ENCODE measurements at places on chromosomes 11 and 22. TPM values are rescaled to one million over a fixed set of nuclear protein-coding genes. Genes with fewer than 3 reads are reported as not detected.
A peak's percentile ranks its signal among the peaks of the same experiment; 100 is the strongest.

- DNase-seq, result no peak
Measured at GRCh38 chr22:23579870-23580575, at the start of gene IGLL1. TSS of gene IGLL1 (minus strand) at chr22:23580290. CDS start at chr22:23580190, 100 bp downstream.

DNA sequence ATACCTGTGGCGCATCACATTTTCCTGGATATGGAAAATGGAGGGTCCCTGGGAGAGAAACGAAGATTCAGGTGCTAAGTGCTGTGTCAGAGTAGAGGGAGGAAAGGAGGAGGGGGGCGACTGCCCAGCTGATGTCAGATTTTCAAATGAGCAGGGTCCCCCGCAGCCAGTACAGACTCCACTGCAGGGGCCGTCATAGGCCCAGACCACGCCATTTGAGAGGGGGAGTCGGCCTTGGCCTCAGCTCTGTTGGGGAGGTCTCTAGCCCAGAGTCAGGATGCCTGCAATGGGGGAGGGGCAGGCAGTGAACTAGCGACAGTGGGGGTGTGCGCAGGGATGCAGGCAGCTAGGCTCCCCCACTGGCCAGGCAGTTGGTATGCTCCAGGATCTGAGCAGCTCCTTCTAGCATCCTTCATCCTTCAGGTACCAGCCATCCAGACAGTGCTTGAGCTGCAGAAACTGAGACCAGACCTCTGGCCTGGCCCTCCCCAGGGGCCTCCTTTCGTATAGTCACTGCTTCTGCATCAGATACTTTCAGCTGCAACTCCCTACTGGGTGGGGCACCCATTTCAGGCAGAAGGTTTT is at the start of the genes BSCL2 and GNG3:
Gene BSCL2 (minus strand): TSS at position 148 of the 585 bp plus-strand sequence. CDS start 229 bp downstream, outside the sequence.
Gene GNG3 (plus strand): TSS at position 400 of the 585 bp plus-strand sequence. CDS start 620 bp downstream, outside the sequence.
- DNase-seq, result no peak

GRCh38 chr22:49703505-49703904 is 124.2 kb downstream of the BRD1 start:
- no peak for DNase-seq

GRCh38 chr11:33618351-33618710 is 82.3 kb downstream of the C11orf91 start:
- DNase-seq, result no peak

DNA sequence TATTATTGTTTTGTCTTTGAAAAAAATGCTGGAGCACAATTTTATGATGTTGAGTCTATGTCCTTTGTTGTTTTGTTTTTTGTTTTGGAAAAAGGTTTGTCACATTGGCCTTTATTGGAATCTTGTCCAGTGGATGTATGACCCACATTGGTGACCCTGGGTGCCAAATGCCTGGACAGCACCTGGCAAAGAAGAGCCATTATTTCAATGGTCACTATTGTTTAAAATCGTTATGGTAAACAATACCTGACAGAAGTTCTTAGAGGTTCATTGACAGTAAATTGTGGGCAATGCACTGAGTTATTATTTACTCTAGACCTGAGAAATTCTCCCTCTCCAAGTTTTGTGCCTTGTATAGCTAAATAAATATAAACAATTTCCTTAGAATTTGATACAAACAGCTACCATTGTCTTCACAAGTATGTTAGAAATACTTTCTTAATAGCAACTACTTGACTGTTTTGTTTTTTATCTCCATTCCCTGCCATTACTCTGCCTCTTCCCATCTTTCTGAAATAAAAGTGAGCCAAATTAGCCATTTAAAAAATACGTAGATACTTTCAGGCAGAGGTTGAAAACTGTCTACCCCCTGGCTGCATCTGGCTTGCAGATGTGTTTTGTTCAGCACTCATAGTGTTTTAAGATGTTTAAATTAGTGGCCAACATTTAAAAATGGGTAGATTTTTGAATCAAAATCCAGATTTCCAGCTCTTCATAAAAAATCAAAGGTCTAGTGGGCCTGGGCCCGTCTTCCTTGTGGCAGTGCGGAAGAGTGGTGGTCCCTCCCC is 39.9 kb downstream of the BMAL1 start:
- no peak for DNase-seq

GRCh38 chr22:49672014-49672516 is 155.6 kb downstream of the BRD1 start:
- DNase-seq, result no peak

DNA sequence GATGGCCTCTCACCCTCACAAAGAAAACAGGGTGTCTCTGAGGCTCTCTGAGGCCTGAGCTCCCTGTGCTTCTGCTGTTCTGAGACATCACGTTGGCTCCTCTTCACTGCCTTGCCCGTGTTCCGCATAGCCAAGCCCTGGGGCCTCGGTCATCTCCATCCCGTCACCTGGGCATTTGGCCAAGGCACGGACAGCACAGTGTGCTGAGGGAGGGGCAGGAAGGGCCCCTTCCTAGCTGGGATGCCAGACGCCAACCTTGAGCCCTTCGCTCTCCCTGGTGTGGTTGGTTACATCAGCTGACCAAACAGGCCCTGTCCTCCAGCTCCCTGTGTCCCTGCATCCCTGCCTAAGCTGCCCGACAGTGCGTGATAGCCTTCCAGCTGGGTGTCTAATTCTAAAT is 25.9 kb downstream of the MOV10L1 start:
- DNase-seq, result peak; percentile 80

DNA sequence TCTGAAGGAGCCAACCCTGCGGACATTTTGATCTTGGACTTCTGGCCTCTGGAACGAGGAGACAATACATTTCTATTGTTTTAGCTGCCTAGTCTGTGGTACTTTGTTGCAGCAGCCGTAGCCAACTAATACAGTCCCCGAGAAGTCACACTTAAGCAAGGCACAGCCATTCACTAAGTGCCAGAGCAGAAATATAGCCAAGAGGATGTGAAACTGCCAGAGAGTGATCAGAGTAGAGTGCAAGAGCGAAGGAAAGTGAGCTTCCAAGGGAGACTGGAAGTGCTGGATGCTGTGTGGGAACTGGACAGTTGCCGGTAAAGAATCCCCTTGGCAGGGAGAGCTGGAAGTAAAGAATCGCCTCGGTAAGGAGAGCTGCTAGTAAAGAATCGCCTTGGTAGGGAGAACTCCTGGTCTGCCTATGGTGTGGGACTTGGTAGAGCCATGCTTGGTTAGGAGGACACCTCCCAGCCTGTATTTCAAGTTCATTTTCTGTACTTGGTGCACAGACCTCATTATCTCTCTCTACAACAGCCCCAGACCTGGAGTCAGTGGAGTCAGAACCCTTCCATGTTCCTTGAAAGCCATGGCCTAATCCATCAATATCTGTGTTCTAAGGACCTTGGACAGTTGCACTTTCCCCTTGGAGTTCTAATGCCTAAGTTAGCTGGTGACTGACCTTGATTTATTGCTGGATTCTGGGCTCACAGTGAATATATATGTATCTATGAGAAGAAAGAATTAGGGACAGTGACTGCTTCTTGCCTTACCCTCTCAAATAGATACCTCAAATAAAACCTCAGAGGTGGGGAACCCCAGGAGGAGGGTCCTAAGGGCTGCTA is 162.1 kb downstream of the LDLRAD3 start:
- no peak for DNase-seq

DNA sequence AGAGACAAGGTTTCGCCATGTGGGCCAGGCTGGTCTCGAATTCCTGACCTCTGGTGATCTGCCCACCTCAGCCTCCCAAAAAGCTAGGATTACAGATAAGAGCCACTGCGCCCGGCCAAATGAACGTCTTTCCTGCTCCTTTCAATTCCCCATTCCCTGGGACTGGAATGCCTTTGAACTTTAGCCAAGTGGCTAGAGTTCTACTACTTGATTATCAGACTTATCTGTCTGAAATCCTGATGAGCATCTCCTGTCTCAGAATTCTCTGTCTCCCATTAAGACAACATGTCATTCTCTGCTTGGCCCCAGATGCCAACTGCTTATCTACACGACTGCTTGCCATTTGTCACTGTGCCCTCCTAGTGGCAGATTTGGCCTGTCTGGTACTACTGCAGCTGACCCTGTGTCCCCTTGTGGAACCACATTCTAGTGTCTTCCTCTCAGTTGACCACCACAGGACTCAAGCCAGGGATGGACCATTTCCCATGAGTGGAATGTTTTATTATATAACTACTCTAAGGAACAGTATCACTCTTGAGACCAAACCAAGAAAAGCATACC is 33.1 kb upstream of the IPO7 start:
- DNase-seq, result no peak

DNA sequence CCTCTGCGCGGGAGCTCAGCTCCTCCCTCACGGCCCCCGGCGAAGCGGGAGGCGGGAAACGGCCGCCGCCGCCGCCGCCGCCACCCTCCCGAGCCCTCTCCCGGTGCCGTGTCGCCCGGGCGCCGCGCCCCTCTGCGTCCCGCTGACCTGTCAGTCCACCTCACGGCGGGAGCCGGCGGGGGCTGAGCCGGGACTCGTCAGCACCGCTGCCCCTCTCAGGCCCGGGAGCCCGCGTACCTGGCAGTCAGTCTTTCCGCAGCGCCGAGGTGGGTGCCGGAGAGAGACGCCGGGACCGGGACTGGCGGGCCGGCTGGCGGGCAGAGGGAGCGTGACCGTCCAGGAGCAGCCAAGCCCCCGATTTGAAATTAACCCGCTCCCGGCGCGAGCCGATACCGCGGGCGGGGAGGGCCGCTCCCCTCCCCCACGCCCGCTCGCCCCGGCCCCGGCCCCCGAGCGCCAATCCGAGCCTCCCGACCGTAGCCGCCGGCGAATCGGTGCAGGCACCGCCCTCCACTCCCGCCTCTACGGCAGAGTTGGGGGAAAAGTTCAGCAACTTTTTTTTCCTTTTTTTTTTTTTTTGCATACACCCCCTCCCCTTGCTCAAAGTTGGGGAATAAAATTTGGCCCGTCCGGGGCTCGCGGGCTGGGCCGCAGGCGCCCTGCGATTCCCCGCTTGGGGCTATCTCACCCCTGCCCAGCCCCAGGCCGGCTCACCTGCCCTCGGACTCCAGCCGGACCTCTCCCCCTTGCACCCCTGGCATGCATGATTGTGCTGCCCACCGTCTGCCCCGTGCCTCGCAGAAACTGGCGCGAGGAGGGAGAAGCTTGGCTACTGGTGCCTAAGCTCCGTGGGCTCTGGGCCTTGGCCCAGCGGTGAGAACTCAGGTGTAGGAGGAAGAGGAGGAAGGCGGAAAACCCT is 774 bp upstream of the E2F8 start:
- DNase-seq, result peak; percentile 63

DNA sequence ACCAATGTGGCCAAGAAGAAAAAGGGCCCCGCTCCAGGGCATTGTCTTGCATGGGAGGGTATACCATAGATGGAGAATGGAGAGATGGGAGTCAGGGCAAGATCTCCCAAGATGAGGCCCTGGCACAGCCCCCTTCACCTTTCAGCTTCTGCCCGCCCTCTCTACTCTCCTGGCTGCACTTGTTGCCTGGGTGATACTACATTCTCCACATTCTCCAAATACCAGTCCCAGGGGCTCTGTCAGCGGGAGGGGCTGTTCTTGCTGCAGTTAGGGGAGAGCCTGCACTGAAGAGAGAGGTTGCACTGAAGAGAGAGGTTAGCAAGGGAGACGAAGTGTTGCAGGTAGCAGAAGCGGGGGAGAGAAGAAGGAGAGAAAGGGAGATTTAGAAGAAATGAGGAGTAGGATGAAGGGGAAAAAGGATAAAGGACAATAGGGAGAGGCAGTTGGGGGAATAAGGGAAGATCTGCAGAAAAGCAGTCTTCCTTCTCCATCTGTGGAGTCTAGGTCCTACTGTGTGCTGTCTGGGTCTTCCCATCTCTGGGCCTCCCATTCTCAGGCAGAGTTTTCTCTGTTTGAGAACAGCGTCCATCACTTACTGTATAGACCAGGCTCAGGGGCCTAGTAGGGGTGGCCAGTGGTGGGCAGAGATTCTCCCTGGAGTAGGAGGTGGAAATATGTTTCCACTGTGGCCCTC is 8.0 kb downstream of the PHLDB1 start:
- DNase-seq, result no peak

- no peak for DNase-seq
Measured at GRCh38 chr11:44443836-44444769, 121.4 kb upstream of the CD82 start.

GRCh38 chr22:38860283-38861169 is 11.5 kb downstream of the CBX6 start:
- DNase-seq, result no peak

GRCh38 chr11:126537492-126537891 is 182.0 kb downstream of the ST3GAL4 start:
- no peak for DNase-seq

GRCh38 chr11:46360878-46361277 is 13.6 kb downstream of the DGKZ start:
- no peak for DNase-seq

GRCh38 chr22:46936378-46936903 is 174.0 kb downstream of the TBC1D22A start:
- no peak for DNase-seq

- DNase-seq, result no peak
Measured at GRCh38 chr22:25542720-25543402, 21.6 kb upstream of the GRK3 start.

DNA sequence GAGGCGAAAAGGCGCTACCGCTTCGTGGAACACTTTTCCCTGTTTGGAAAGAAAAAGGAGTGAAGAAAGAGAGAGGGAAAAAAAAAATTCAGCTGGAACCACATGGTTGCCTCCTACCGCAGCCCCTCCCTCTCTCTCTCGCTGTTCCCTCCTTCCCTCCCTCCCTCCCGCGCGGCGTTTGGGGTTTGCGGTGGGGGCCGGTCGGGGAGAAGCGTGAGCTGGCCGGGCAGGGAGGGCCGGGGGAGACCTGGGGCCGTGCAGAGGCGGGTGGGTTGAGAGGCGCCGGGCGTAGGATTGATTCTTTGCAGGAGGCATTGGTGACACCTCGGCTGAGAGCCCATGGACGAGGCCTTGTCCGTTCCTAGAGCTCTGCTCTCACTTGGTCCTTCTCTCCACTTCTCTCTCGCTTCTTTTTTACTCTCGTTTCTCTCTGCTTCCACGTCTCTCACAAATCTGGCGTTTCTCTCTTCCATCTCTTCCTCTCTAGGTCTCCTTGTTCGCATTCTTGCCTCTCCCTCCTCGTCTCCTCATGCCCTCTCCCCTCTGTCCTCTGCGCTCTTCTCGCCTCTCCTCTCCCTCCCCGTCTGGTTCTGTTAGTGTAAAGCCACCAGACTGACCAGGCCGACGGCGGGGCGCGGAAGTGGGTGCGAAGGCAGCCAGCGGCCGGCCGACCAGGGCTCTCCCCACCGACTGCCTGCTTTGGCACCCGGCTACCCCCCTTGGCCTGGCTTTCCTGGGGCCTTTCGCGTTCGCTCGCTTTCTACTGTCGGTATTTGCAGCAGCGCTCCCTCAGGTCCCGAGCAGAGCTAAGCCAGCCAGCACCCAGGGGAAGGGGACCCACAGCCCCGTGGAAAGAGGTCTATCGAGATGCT is at the start of gene CLMP:
Gene CLMP (minus strand): TSS at position 61 of the 872 bp plus-strand sequence. CDS start 308 bp downstream, outside the sequence.
- DNase-seq, result peak; percentile 62

DNA sequence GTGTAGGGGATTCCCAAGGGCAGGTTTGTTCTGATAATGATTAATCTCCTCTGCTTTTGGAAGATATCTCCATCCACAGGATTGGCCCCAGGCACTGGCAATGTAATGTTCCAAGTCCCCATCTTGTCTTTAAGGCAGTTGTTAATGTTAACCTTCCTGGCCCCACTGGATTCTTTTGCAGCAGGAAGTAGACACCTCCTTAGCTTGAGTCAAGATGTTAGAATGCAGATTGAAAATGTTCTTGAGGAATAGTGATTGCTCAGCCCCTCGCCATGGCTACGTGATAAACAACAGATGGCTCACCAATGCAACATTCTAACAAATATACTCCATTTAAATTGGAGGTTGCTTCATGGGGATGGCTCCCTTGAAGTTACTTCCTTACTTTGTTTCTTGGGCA is 7.3 kb downstream of the HEPHL1 start:
- DNase-seq, result peak; percentile 86

The HTATIP2 gene
- total RNA-seq, result 48.3 TPM

The OR10W1 gene
- total RNA-seq, result not detected

The TSSC4 gene
- 98.5 TPM for total RNA-seq

The EFCAB6 gene
- 1.2 TPM for total RNA-seq

The TTC12 gene
- total RNA-seq, result 20.9 TPM

The ALX4 gene
- total RNA-seq, result not detected

The C11orf52 gene
- total RNA-seq, result 8.7 TPM

Measured in PC-3 (cell line).